ENCODE measurements at places on chromosomes 5 and 9.

GRCh38 chr9:21395778-21396717 is 10.8 kb upstream of the IFNA2 start:
- DNase-seq = peak; percentile 40

DNA sequence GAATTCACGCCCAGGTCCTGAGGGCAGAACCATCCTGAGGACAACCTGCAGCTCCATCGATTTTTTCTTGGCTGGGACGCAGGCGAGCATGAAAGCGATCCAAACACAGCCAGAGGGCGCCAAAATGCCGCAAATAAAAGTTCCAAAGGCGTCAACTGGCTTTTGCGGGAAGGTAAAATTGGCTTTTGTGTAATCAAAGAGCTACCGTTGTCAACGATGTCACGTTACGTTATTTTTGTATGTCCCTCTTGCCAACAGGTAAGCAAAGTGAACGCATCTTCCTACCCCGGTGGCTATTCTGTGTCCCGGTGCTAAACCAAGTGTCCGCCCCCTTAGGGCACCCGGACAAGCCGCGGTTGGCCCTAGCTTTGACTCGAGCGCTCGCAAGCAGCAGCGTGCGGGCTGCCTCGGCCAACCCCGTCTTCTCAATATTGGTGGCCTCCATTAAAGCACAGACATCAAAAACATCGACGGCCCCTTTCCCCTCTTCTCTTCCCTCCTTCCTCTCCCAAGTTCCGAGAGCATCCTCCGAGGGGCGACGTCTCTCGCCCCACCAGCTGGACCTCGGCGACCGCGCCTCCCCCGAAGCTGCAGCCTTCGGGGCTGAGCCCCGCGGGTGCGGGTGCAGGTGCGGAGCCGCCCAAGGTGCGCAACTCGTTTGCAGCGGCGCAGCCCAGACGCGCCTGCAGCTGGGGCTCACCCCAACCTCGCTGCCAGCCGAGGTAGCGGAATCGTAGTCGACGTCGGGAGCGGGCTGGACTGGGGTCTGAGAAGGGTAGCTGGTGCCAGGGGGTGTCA is 1.1 kb upstream of the BASP1 start:
- peak; percentile 14 for DNase-seq

GRCh38 chr9:125887172-125887571 is 140.0 kb downstream of the PBX3 start:
- DNase-seq = no peak

- no peak for DNase-seq
Observed at GRCh38 chr5:95375591-95375990, 15.6 kb upstream of the FAM81B start.

- DNase-seq = no peak
Observed at GRCh38 chr5:142839711-142840346, 69.7 kb downstream of the ARHGAP26 start.

DNA sequence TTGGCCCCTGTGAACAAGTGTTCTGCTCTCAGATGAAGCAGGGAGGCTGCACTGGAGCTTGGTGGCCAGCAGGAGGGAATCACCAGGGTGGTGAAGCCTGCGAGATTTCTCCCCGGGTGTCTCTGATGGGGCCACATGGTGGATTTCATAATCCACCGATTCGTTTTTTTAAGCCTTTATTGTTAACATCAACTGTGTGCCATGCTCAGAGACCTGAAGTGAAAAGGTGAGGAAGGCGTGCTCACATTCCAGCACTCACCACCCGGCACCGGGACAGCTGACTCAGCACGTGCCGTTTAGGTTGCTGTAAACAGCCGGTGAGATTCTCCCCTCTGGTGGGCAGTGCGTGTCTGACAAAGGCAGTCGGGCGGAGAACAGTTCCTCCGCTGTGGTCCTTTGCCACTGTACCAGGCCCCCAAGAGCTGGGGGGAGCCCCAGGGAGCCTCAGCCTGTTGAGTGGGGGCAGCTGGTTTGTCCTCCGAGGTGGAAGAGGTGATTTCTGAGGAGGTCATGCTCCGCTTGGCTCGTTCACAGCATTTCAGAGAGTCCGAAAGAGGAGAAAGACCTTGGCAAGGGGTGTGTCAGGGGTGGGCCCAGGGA is 12.7 kb upstream of the AHRR start:
- DNase-seq = no peak

DNA sequence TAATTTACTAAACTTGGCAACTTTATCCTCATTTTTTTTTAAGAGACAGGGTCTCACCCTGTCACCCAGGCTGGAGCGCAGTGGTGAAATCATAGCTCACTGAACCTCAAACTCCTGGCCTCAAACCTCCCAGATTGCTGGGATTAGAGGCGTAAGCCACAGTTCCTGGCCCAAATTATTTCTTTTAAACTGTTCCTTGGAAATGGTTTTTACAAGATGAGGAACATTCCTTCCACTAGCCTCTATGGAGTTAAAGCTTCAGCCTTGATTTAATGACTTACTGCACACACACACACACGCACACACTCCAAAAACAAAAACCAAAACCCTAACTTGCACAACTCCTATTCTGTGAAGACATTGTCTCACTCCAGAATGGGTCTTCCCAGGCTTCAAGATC is 77.2 kb upstream of the TARS1 start:
- DNase-seq = no peak

GRCh38 chr9:98332405-98332831 is 77.0 kb upstream of the TBC1D2 start:
- no peak for DNase-seq

- DNase-seq = no peak
Observed at GRCh38 chr9:92947268-92948037, at the start of gene FGD3. FGD3 (plus strand) TSS chr9:92947523; CDS start chr9:92976257, 28,734 bp downstream.

- no peak for DNase-seq
Observed at GRCh38 chr5:142421621-142422397, 97.0 kb upstream of the SPRY4 start.

GRCh38 chr9:97441729-97442128 is 29.8 kb downstream of the TDRD7 start:
- no peak for DNase-seq
